ENCODE measurements at places on chromosomes 1 and 21.

GRCh38 chr1:101483982-101484688, 247.3 kb downstream of the S1PR1 start:
- no peaks in the 10 kb centered on the region for H3K27me3 ChIP-seq
- DNase-seq = no peak
- H3K4me3 ChIP-seq = no peak overlapping the region
- H3K4me1 ChIP-seq = no peaks in the 10 kb centered on the region

GRCh38 chr1:180181996-180182642, 27.4 kb downstream of the QSOX1 start:
- H3K27ac ChIP-seq = no peak overlapping the region
- H3K4me3 ChIP-seq = no peak overlapping the region
- no peaks in the 10 kb centered on the region for H3K4me1 ChIP-seq
- H3K36me3 ChIP-seq = peaks cover 13% of the 10 kb centered on the region

DNA sequence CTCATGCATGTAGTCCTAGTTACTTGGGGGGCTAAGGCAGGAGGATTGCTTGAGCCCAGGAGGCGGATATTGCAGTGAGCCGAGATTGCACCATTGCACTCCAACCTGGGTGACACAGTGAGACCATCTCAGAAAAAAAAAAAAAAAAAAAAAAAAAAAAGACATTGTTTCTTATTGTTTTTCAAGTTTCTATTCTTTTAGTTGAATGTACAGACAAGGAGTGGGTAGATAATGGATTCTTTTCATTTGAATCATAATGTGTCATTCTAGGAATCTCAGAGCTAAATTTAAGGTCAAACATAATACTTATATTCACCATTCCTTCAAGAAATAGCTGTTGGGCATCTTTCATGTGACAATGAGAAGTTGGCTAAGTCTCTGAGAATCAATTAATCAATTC, 157.0 kb upstream of the C21orf91 start:
- no peaks in the 10 kb centered on the region for H3K36me3 ChIP-seq
- no peak overlapping the region for H3K27ac ChIP-seq
- H3K4me1 ChIP-seq = no peaks in the 10 kb centered on the region

DNA sequence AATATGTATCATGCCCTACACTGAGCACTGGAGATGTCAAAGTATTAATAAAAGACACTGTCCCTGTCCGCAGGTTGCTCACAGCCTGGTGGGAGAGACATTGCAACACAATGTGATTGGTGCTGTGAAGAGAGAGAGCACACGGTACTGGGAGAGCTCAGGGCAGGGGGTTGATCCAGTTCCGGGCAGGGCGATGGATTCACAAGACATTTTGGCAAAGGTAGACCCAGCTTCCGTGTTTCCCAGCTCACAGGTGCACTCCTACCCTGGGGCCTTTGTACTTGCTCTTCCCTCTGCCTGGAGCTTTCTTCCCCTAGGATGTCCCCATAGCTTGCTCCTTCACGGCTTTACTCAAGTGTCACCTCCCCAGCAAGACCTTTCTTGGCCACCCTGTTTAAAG, 1.4 kb downstream of the PLA2G5 start:
- H3K4me1 ChIP-seq = no peaks in the 10 kb centered on the region
- no peak for DNase-seq
- no peaks in the 10 kb centered on the region for H3K27me3 ChIP-seq
- no peak overlapping the region for H3K27ac ChIP-seq
- no peak overlapping the region for H3K4me3 ChIP-seq

GRCh38 chr1:115089420-115090185, at the start of gene TSPAN2:
TSPAN2 (minus strand) TSS chr1:115089503; CDS start chr1:115089432, 71 bp downstream.
- H3K36me3 ChIP-seq = no peaks in the 10 kb centered on the region
- H3K4me3 ChIP-seq = peak within 1 kb of the TSS; percentile 94
- peak; percentile 78 for DNase-seq

GRCh38 chr1:221457685-221458446, 284.0 kb downstream of the DUSP10 start:
- no peaks in the 10 kb centered on the region for H3K27me3 ChIP-seq
- H3K4me1 ChIP-seq = no peaks in the 10 kb centered on the region

DNA sequence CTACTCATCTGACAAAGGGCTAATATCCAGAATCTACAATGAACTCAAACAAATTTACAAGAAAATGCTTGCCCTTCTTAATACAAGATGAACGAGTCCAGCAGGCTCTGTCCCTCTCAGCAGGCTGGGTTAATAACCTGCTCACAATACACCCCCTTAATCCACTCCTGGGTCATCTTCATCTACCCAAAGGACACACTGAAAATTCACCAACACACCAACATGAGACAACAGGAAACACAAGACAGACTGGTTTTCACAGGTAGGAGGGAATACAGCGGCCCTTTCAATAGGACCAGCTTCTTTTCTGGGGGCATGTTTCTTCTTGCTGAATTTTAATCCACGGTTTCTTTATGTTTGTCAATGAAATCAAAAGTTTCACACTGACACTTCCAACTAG, 44.6 kb downstream of the SUSD4 start:
- no peak overlapping the region for H3K27ac ChIP-seq
- H3K27me3 ChIP-seq = no peaks in the 10 kb centered on the region
- H3K4me3 ChIP-seq = no peak overlapping the region
- no peaks in the 10 kb centered on the region for H3K4me1 ChIP-seq
- no peak for DNase-seq
- no peaks in the 10 kb centered on the region for H3K36me3 ChIP-seq

DNA sequence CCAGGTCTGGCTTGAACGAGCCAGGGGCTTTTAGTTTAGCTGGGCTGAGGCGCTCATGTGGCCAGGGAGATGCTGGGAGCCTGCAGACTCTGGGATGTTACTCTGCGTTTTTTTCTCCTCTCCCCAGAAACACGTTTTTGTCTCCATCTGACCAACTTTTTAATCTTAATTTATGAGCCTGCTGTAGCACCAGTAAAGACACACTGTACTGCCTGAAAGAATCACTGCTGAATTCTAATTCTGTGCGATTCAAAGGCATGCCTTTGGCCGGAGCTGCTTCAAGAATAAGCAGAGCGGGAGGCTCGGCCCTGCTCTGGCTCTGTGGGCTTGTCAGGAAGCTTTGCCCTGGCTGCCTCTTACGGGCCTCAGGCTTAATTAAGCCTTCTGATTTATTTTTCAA, 129.5 kb downstream of the CAMTA1 start:
- H3K36me3 ChIP-seq = no peaks in the 10 kb centered on the region
- DNase-seq = no peak
- no peak overlapping the region for H3K27ac ChIP-seq
- no peaks in the 10 kb centered on the region for H3K4me1 ChIP-seq

DNA sequence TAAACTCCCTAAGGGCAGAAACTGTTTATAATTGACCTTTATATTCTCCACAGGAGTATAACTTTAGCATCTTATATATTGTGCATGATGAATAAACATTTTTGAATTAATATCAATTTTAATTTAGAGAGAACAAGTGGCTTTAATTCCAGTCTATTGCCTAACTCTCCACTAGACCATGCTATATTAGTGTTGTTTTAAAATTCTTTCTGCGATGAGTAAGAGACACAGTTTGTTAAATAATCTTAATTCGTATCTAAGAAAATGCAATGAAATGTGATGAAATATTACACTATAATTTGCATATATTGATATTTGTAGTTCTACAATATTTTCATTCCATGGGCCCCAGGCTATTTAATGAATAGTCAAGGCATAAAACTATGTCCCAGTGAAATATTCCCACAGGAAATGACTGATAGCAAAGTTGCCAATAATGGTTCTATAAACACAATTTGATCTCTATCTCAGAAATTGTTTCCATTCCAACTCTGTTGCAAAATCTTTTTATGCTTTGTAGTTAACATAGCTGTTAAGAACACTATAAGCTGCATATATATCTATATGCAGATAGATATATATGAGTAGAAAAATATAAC, 2.9 kb upstream of the SYDE2 start:
- DNase-seq = peak; percentile 92
- H3K4me3 ChIP-seq = peak overlapping the region; percentile 94
- peaks cover 37% of the 10 kb centered on the region for H3K4me1 ChIP-seq
- no peaks in the 10 kb centered on the region for H3K36me3 ChIP-seq

GRCh38 chr21:15875286-15875685, 145.5 kb downstream of the USP25 start:
- no peak overlapping the region for H3K27ac ChIP-seq
- H3K4me3 ChIP-seq = no peak overlapping the region
- H3K4me1 ChIP-seq = peaks cover 8% of the 10 kb centered on the region
- peaks cover 27% of the 10 kb centered on the region for H3K36me3 ChIP-seq

GRCh38 chr21:26210614-26211013, 40.0 kb upstream of the APP start:
- no peak for DNase-seq
- H3K27ac ChIP-seq = no peak overlapping the region
- no peaks in the 10 kb centered on the region for H3K4me1 ChIP-seq
- H3K4me3 ChIP-seq = no peak overlapping the region
- H3K27me3 ChIP-seq = no peaks in the 10 kb centered on the region

DNA sequence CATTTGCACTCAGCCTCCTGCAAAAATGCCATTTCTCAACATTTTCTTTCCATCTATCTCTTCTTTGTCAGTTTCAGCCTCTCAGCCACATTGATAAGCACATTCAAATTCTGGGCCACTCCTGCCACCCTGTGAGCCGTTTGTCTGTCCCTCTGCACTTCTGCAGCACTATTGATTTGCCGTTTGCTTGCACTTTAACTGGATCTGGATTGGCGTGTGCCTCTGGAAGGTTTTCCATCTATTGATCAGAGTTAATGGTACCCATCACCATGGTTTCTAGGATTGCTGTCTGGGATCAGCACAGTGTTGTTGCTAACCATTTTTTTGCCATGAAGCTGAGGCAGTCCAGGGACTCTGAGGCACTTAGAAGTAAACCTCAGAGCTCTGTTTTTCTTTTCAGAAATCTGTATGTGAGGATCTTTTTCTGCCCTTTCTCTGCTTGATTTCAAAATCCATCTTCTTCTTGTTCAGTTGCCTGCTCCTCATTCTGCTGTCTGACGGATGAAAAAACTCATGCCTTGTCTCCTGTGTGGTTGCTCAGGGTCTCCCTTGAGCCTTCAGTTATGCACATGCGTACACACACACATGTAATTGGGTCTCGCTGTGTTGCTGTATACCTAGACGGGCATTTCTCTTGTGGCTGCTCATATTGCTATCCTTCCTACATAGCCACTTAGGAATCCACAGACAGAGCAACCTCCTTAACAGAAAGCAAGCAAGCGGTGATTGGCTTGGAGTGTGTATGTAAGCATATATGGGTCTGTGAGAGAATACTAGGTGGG, 67.9 kb downstream of the NOS1AP start:
- no peak for DNase-seq
- H3K4me1 ChIP-seq = peaks cover 97% of the 10 kb centered on the region
- peaks cover 8% of the 10 kb centered on the region for H3K36me3 ChIP-seq
- no peaks in the 10 kb centered on the region for H3K27me3 ChIP-seq
- peak overlapping the region; percentile 96 for H3K27ac ChIP-seq
- peak overlapping the region; percentile 30 for H3K4me3 ChIP-seq

GRCh38 chr1:6918186-6918924, 133.1 kb downstream of the CAMTA1 start:
- no peak for DNase-seq
- no peak overlapping the region for H3K27ac ChIP-seq
- no peak overlapping the region for H3K4me3 ChIP-seq
- H3K36me3 ChIP-seq = no peaks in the 10 kb centered on the region
- H3K4me1 ChIP-seq = no peaks in the 10 kb centered on the region

DNA sequence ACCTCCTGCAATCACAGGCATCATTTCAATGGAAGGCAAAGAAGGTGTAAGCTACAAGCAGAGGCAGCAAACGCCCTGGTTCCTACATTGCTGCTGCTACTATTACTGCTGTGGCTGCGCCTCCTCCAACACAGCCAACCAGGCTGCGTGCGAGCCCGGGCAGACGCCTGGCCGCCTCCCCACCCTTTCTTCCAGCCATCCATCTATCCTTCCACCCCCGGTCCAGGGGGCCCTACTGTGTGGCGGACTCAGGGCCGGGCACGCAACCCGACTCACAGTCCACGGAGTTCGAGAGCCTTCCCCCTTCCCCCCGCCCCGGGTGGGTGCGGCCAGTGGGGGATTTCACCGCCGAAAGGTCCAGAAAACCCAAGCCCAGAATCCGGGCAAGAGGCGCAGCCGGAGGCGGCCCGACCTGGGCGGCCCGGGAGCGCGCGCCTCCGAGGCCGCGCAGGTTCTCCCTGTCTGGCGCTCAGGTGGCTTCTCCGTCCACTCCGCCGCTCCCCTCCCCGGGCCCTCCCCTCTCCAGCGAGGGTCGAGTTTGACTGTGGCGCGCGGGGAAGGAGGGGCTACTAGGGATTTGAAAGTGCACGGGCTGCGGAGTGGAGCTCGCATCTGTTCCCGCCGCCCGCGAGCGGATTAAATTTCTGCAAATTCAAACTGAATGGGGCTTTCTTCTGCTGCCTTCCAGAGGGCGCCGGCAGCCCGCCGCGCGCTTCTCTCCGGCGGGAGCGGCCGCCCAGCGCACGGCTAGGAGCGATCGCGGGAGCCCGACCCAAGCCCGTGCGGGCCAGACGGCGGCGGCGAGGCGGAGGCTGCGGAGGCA, at the start of gene HUNK:
HUNK (plus strand) TSS at position 569 of the 823 bp plus-strand sequence. CDS start 655 bp downstream, outside the sequence.
- no peak within 1 kb of the TSS for H3K4me3 ChIP-seq
- DNase-seq = no peak
- H3K4me1 ChIP-seq = no peaks in the 10 kb centered on the region
- H3K27ac ChIP-seq = no peak within 1 kb of the TSS
- H3K27me3 ChIP-seq = peaks cover 16% of the 10 kb centered on the region
- no peaks in the 10 kb centered on the region for H3K36me3 ChIP-seq

DNA sequence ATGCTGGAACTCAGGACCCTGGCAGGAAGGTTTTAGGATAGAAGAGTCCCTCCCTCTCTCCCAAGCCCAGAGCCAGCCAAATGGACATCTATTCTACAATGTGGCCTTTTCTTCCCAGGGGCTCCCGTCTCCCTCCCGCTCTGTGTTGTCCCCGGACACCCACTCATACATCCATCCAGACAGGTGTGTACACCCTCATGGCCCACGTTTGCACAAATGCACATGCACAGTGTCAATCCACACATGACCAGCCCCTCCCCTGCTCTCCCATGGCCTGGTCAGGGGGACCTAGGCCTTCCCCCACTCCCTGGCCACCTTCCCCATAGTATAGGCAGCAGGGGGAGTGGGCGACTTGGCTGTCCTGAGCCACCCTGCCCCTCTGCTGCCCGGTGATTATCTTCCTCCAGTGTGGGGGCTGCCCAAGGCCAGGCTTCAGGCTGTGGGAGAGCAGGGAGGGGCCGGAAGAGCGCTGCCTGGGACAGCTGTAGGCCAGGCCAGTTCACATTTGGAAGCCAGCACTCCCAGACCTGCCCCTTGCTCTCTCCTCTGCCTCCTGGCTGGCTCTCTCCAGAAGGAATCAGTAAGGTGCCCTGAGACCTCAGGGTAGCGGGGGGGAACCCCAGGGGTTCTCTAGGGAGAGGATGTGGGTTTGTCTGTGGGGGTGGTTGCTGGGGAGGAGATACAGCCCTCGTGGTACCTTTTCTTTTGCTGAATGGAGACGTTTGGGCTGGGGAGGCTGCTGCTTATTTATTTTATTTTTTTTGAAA, 4.1 kb upstream of the PTPN7 start:
- no peak overlapping the region for H3K27ac ChIP-seq
- H3K36me3 ChIP-seq = no peaks in the 10 kb centered on the region
- no peaks in the 10 kb centered on the region for H3K4me1 ChIP-seq
- DNase-seq = no peak

DNA sequence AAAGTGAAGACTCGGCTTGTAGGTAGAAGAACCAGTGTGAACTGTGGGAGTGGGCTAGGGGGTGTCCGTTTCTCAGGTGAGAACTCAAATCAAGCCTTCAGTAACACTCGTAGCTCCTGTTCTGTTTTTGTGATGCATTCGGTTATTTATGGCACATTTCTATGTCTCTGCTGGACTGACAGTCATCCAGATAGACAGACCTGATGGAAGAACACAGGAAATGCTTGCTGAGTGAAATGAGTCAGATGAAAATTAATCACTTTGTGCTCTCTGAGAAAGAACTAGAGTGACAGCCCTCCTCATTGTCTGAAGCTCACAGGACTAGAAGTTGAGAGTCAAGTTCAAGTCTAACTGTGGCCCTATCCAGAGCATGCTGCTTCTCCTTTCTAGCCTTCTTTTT, 360.1 kb upstream of the PLXNA2 start:
- H3K4me1 ChIP-seq = no peaks in the 10 kb centered on the region
- H3K27me3 ChIP-seq = peaks cover 1% of the 10 kb centered on the region
- DNase-seq = no peak
